ENCODE measurements at places on chromosomes 12 and 14. TPM values are rescaled to one million over a fixed set of nuclear protein-coding genes. Genes with fewer than 3 reads are reported as not detected.

GYS2 gene
- not detected for total RNA-seq

CMA1 gene
- not detected for total RNA-seq

BBOF1 gene
- 5.9 TPM for total RNA-seq

CCDC175 gene
- total RNA-seq: not detected

PRPH gene
- total RNA-seq: not detected

RNF212B gene
- total RNA-seq: not detected

TAS2R7 gene
- total RNA-seq: not detected

VWF gene
- total RNA-seq: 1.3 TPM
